ENCODE measurements at places on chromosomes 12 and 14.

DNA sequence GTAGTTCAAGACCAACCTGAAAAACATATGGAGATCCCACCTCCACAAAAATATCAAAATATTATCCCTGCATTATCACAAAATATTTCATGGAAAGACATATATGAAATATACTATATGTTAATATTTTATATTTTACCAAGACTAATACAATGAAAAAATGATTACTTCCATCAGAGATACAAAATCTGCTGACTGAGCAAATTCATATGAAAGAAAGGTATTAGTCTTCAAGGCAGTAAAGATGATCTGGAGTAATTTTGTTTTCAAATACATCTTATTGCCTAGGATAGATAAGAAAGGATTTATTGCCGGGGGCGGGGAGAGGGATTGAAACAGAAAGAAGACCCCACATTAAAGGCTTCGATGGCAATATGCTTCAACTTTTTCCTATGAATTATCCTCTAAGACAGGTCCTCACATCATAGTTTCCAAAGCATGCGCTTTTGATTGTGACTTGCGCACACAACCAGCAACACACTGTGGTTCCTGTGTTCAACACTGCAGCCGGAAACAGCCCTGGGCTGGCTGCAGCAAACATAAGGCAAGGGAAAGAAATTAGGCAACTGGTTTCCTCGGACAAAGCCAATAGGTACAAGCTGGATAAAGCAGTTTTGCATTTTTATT lies 83.2 kb downstream of the SPPL3 start:
- no peak for DNase-seq

- DNase-seq = no peak
Measured at GRCh38 chr14:48937541-48938195, 648.5 kb downstream of the RPS29 start.

DNA sequence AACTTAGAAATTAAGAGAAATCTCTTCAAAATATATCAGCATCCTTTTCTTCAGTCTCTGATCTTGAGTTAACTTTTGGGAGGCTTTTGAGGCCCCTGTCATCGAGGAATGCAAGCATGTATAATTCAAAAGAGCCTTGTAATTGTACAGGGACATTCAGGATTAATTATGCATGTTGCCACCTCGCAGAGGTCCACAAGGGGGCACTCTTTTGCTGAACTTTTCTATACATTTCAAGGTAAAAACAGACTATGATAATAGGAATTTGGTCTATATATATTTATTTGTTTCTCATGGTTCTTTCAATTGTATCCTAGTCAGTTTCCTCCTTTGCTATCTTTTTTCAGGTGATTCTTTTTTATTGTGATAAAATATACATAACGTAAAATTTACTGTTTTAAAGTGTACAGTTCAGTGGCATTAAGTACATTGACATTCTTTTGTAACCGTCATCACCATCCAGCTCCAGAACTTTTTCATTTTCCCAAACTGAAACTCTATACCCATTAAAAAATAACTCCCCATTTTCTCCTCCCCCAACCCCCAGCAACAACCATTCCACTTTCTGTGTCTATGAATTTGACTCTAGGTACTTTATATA lies 47.0 kb upstream of the SLC2A13 start:
- peak; percentile 79 for DNase-seq

GRCh38 chr12:126210026-126210425 lies 1144.8 kb downstream of the AACS start:
- no peak for DNase-seq

- DNase-seq = no peak
Measured at GRCh38 chr14:25231004-25231403, 181.1 kb upstream of the STXBP6 start.

- peak; percentile 18 for DNase-seq
Measured at GRCh38 chr12:14923944-14924343, 14.4 kb downstream of the ERP27 start.

DNA sequence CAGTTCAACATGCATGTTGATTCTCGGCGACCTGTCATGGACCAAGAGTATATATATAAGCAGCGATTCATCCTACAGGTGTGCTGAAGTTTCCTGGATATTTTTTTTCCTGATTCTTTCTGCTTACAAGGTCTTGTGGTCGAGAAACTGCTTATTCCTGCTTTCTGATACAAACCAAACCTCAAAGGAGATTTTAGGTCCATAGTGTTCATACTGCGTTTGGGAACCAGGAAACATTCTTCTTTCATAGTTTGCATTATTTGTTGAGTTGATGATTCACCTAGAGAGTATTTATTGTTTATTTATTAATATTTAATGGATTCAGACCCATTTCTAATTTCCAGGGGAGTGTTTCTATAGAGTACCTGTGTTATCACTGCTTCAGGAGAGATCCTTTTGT lies 70.7 kb upstream of the ASPG start:
- DNase-seq = no peak

DNA sequence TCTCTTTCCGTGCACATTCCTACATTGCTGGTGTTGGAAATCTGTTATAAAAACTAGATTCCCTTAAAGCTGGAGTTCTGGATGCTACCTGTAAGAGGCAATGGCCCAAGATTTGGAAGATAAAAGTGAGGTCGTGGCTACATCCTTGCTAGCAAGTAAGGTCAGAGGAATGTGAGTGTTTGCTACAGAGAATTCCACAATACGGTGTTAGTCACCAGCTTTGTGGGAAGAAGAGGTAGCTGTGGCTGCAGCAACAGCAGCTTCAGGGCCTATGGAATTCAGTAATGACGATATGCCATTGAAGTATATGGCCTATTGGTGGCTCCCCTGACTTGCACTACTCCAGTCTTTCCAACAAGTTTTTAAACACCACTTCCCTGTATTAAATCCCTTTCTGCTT lies 227.7 kb upstream of the TMEM260 start:
- DNase-seq = no peak

- no peak for DNase-seq
Measured at GRCh38 chr12:24573621-24574020, 375.3 kb downstream of the BCAT1 start.

GRCh38 chr14:34228650-34228976 lies 233.4 kb downstream of the SPTSSA start:
- no peak for DNase-seq

DNA sequence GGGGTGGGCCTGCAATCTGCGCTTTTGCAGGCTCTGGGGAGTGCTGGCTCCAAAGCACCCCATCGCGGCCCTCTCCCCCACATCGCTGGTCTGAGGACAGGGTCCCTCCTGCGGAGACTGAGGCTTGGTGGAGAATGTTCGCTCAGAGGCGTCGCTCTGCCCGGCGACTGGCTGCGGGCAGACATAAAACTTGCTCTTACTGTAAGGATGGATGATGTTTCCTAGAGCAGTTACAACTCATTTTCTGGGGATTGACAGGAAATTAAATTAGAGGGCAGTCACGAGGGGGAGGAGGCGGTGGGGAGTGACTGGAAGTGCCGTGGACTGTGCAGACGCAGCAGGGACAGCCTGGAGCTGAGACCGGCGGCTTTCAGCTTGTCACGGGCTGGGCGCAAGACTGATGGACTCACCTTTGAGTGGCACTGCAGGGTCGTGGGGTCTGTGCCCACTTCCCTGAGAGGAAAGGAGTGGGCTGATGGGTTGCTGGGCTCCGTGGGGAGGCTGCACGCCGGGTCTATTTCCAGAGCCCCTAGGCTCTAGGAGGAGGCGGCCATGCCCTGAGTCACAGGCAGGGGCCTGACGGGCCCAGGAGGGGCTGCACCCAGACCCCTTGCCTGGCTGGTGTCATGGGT lies 32.8 kb downstream of the NOC4L start:
- DNase-seq = no peak

DNA sequence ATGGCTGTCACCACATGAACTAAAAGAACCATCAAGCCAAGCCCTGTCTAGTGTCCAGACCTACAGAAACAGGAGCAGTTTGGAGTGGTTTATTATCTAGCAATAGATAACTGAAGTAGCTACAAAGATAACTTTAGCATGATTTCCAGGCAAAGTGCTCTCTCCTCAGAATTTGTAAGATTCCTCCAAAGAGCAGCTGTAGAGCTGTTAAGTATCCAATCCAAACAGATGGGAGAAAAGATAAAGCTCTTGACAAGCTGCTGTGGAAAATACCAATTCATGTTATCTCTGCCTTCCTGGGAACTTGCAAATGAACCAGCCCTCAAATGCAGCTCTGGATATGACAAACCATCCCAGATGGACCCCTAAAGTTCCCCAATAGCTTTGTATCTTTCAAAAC lies 78.9 kb upstream of the RESF1 start:
- no peak for DNase-seq

GRCh38 chr14:33924566-33925100 lies 26.2 kb downstream of the EGLN3 start:
- no peak for DNase-seq

DNA sequence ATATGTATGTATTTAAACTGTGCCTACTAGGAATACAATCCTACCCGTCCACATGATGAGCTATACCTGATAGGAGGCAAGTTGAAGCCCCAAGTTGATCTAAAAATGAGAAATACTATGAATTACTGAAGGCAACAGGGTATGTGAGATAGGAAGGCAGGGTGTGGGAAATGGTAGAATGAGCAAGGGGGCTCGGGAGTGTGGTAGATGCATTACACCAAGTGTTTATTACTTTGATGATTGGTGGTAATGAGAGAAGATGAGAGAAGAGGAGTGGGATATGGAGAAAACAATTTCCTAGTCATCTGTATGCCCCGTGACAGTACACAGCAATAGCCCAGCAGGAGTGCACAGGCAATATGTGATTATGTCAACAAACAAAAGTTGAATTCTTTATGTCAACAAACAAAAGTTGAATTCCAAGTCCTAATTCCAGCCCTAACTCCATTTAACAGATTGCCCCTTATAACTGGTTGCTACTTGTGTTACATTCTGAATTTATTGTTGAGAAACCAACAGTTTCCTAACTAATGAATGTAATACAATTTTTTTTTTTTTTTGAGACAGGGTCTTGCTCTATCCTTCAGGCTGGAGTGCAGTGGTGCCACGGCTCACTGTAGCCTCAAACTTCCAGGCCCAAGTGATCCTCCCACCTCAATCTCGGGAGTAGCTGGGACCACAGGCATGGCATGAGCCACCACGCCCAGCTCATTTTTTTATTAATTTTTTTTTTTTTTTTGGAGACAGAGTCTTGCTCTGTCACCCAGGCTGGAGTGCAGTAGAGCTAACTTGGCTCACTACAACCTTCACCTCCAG lies 2.5 kb downstream of the LPCAT3 start:
- no peak for DNase-seq

- DNase-seq = no peak
Measured at GRCh38 chr12:27864521-27864920, 84.5 kb upstream of the MANSC4 start.

Measured in inflammatory macrophage (primary cell).